Activated CD4-positive, alpha-beta T cell treated with anti-CD3 and anti-CD28 coated beads, Interleukin-2, amount 10 ng/mL, durations not matched to agents 7 days and 5 days (primary cell): ENCODE measurements at places on chromosomes 2 and 18.

GRCh38 chr2:226726546-226726945, 73.1 kb downstream of the IRS1 start:
- no peak for DNase-seq

GRCh38 chr2:232973011-232973735, 39.9 kb downstream of the NGEF start:
- DNase-seq, result no peak

DNA sequence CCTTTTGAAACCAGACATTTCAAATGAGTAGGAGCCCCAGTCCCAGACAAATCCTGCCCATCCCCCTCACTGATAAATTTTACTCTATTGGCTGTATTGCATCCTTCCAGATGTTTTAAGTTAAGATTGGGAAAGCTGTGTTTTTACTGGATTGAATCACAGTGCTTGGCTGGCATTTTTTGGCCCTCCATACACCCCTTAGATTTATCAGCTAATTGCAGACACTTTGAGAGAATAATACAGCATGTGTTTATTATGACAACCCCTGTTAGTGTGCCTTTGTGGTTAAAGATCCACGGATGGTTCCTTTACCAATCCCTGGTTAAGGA, 74.9 kb downstream of the ANTXR1 start:
- DNase-seq, result no peak

- DNase-seq, result no peak
Observed at GRCh38 chr2:137747509-137747908, 216.8 kb upstream of the HNMT start.

GRCh38 chr2:225920621-225921220, 521.2 kb downstream of the NYAP2 start:
- DNase-seq, result no peak

DNA sequence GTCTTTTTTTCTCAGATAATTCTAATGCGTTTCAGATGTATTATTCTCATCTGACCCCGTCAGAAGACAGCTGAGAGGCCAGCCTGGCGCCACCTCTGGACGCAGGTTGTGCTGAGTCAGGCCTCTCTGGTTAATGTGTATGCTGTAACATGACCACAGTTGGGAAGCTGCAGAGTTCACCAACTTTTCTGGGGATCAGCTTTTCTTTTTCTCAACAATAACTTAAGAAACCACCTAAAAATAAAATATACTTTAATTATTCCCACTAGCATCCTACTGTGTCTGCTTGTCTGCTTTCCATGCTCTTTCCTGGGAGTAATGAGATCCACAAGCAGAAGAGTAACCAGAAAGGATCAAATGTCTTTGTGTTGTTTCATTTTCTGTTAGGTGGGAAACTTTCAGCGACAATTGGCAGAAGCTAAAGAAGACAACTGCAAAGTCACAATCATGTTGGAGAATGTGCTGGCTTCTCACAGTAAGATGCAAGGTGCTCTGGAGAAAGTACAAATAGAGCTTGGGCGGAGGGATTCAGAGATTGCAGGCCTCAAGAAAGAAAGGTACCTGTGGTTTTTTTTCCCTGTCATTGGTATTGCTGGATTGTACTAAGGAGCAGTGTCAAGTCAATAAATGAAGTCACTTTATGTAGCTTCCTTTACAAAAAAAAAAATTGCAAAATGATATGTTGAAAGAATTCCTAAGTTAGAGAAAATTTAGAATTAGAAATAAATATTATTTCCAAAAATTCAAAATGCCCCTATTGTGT, 79.8 kb downstream of the CCDC150 start:
- no peak for DNase-seq

- no peak for DNase-seq
Observed at GRCh38 chr2:15687720-15688119, 96.1 kb downstream of the DDX1 start.

GRCh38 chr18:74963820-74964446, 245.0 kb downstream of the PTGR3 start:
- DNase-seq, result no peak

- DNase-seq, result no peak
Observed at GRCh38 chr2:71974846-71975245, 172.8 kb downstream of the CYP26B1 start.

- no peak for DNase-seq
Observed at GRCh38 chr2:132586101-132586511, 83.9 kb downstream of the LYPD1 start.

DNA sequence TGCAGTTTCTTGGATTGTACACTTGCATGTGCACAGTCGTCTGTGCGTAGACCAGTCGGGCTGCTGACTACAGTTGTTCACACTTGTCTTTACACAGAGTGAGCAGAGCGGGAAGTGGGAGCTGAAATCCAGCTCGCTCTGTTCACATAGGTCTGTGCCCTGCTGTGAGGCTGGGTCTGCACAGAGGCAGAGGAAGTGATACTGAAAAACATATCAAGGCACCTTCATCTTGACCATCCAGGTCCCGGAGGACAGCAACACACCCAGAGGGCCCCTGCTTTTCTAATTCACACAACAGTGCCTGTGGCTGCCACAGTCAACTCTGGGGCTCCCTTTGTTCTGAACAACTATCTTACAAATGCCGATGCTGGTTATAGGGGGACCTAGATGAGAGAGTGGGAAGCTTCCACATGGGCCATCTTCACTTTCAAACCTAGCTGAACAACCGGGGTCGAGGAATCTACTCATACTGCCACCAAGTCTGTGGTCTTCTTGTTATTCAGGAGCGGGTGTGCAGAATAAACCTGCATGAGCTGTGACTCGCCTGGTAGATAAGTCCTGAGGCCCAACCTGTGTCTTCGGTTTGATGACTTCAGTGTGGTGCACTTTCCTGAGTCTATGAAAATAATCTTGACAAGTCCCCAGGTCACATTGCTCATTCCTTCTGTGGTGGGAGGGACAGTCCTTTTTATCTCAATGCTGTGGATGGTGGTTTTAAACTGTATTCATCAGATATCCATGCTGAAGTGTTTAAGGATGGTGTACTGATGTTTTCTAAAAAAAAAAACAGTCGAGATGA, 3.5 kb upstream of the ADNP2 start:
- DNase-seq, result no peak

GRCh38 chr18:45871431-45872084, 46.1 kb downstream of the SIGLEC15 start:
- no peak for DNase-seq

- DNase-seq, result no peak
Observed at GRCh38 chr2:40279001-40279400, 172.9 kb downstream of the SLC8A1 start.

DNA sequence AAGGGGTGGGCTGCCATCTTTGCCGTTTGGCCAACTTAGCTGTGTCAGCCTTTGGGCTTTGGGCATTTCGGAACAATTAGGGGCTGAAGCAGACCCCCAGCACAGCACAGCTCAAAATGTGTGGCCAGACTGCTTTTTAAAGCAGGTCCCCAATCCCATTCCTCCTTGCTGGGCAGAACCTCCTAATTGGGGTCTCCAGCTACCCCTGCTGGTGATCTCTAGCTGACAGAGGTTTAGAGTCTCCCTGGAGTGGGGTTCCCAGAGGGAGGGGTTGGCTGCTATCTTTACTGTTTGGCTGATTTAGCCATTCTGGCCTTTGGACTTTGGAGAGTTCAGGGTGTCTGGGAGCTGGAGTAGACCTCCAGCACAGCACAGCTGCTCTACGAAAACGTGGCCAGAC, 71.5 kb upstream of the LHCGR start:
- DNase-seq, result no peak

DNA sequence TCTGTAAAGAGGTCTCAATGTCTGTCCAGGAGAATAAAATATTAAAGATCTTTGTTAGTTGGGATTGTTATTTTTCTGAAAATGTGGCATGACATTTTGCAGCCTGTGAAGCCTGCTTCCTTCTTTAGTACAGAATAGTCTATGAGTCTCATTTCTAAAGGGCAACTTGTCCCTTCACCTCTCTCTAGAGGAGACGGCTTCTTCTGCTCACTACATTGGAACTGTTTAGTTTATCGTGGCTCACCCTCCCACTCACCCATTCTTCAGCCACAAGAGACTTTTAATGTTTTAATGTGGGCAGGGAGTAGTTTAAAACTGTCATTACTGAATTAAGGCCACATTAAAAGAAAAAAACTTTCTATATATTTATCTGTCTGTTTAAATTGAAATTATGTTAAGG, 161.0 kb downstream of the BARD1 start:
- no peak for DNase-seq

DNA sequence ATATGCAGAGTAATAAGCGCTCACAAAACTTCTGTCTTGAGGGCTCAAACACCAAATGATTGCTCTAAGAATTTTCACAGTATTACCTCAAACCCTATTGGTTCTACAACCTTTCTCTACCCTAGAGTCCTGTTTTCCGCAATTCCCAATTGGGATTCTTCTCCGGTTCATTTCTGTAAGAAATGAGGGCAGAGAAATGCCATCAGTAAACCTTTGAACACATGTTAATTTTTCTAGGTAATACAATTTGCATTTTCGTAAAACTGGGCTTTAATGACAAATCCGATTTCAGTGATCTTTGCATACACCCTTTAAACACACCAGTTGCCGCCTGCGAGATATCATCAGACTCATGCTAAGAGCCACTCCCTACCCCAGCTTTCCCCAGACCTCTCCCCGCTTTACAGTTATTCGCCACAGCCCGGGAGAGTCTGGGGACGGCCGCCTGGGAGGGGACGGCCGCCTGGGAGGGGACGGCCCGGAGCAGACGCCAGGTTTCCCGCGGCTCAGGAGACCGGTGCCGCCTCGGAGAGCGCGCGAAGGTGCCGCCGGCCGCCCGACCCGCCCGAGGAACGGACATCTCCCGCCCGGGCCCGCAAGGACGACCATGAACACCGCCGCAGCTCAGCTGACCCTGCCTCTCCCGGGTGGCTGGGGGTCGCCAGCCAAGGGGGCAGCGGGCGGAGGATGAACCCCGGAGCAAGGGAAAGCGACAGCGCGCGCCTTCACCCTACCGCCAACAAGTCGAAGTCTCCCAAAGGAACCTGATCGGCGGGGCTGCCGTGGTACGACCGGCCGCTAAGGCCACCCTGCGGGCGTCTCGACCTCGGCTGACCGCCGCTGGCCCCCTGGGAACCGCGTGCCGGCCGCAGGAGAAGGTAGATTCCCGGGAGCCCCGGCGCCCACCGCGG, 463 bp downstream of the SMC6 start:
- peak; percentile 41 for DNase-seq

DNA sequence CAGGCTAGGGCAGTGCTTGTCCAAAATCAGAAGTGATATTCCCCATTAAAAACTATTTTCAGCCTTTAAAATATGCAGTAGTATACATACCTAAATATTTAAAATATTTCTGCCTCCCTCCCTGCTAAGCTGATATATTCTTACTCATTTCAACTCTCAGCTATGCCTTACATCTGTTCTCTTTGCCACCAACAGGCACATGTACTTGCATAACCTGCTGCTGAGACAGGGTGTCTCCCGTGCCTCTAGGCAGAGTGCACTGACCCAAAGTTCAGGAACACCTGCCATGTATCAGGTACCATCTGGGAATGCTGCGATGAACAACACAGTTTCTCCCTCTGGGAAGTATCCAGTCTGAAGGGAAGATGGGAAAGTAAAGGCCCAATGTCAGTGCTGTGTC, 91.7 kb downstream of the STK39 start:
- DNase-seq, result no peak

DNA sequence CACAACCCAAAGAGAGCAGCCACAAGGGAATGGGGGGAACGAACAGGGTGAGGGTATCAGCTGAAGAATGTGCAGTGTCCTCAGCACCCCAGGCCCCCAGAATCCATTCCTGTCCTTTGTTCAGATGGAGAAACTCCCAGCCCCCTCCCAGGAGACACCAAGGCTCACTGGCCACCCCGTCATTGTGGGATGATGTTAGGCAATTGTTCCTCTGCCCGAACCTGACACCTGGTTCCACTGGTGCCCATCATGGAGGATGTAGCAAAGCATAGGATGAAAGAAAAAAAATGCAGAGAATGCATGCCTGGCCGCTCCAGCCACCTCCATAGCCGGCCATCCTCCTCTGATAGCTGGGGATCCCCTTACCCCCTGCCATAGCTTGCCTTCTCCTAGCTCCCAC, 197.3 kb upstream of the TWIST2 start:
- no peak for DNase-seq

DNA sequence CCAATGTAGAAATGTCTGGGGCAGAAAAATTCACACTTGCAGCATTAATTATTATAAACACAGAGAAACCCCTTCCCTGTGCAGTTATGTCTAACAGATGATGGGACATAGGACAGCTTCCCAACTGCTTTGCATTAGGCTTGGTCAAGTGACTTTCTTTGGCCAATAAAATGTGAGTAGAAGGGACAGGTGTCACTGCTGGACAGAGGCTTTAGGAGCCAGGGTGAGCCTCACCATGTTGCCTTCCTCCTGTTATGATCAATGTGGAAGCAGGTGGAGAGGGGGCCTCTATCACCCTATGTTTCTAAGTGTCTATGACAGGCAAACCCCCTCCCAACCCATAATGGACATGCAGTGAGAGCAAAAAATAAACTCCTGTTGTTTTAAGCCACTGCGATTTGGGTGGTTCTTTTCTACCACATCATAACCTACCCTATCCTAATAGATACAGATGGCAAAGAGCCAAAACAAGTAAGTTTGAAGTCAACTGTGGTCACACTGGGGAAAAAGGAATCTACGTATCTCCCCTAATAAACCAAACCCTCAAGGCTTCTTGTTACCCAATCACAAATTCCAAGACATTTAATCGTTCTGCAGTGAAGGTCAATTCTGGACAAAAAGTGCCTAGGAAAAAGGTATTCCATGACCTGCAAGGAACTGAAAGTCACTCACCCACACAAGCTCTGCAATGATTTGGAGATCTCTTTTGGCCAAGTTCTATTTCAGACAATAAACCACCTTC, 28.6 kb upstream of the POU3F3 start:
- DNase-seq, result no peak

- DNase-seq, result no peak
Observed at GRCh38 chr2:43448011-43448821, 147.6 kb downstream of the THADA start.

GRCh38 chr2:157726946-157727345, 98.3 kb upstream of the ACVR1C start:
- DNase-seq, result no peak

GRCh38 chr18:70234667-70235459, 29.4 kb upstream of the RTTN start:
- DNase-seq, result no peak

- no peak for DNase-seq
Observed at GRCh38 chr2:220463876-220464275, 836.4 kb downstream of the SLC4A3 start.

- DNase-seq, result peak; percentile 81
Observed at GRCh38 chr2:25161055-25161781, 7.2 kb downstream of the POMC start.

DNA sequence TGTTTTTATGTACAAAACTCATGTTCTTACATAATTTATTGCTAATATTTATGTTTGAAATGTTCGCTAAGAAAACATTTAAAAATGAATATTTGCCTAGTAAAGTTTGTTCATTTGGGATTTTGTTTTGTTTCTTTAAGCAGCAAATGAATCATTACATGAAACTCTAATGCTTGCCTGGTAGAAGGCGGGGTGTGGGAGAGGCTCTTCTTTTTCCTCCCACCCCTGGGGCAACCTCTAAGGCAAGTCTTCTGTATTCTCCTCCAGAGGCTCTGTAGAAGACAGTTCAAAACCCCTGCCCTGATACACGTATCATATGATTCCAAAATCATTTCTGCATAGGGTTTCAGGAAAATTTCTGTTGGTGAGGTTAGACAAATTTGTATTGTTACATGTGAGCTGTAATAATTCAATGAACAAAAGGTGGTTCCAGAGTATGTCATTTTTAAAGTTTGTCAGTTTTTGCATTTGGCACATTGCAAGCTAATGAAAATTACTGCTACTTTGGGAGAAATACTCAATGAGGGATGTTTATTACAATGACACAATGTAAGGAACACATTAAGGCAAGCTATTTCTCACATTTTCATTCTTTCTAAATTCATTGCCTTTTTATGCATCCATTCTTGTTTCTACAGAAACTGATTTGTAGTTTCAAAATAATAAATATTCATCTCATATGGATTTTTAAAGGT, 302.3 kb upstream of the UBE2E3 start:
- DNase-seq, result no peak
